ENCODE measurements at places on chromosomes 7 and 10.

GRCh38 chr7:132179080-132179430, 397.2 kb downstream of the PLXNA4 start:
- DNase-seq = no peak

- DNase-seq = no peak
Measured at GRCh38 chr7:144584726-144585125, 181.2 kb upstream of the NOBOX start.

GRCh38 chr7:894164-894867, 18.0 kb downstream of the GET4 start:
- DNase-seq = no peak

- no peak for DNase-seq
Measured at GRCh38 chr7:111954474-111955381, 251.5 kb downstream of the DOCK4 start.

DNA sequence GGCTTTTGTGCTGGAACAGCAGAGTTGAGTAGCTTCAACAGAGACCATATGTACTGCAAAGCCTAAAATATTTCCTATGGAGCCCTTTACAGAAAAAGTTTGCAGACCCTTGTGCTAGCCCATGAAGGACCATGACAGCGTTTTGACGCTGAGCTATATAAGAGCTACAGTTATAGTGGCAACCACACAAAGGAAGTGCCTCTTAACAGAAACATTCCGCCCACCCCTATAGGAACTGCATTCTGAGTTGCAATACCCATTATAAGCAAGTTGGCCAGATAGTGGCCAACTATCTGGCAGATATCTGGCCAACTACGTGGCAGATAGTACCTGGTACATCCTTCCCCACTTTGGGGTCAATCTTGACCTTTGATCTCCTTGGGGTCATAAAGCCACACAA, 47.5 kb upstream of the DMBT1 start:
- no peak for DNase-seq

DNA sequence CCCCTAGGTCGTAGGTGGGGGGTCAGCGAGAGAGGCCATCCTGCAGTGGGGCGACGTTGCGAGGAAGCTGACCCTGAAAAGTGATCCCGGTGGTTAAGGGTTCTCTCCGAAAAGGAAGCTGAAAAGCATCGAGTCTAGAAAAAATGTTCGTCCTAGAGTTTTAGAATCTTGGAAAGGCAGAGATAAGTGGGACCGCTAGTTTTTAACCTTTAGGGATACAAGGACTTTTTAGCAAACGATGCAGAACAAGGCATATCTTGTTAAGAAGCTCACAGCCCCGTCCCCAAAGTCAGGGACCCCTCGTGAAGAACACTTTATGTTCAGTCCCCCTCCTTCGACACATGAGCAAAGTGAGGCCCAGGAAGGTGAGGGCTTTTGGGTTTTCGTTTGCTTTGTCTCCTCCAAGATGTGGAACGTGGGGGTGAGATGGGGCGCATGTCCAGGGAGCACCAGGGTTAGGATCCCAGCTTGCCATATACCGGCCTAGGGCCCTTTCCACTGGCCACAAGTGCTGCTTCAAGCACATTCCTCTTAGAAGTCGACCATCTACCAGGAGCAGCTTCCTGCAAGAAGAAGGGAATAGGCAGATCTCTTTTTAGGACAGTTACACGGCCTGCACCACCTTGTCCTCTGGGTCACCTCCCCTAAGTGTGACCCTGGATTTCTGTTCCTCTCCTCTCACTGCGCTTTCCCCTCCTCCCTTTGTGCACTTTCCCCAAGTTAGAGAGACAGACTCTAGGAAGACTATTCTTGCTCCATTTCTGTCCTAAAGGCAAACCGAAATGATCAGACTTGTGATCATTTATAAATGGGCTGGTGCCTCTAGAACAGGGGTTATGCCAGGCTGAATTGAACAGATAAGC, 969 bp downstream of the SLC35G1 start:
- no peak for DNase-seq

- DNase-seq = no peak
Measured at GRCh38 chr7:6074612-6075380, 43.6 kb downstream of the ANKRD61 start.

GRCh38 chr7:47852330-47853245, 95.7 kb downstream of the PKD1L1 start:
- no peak for DNase-seq

GRCh38 chr10:49649936-49650723, 29.3 kb upstream of the C10orf53 start:
- DNase-seq = no peak

GRCh38 chr7:26198133-26198780, 2.3 kb downstream of the HNRNPA2B1 start:
- no peak for DNase-seq

DNA sequence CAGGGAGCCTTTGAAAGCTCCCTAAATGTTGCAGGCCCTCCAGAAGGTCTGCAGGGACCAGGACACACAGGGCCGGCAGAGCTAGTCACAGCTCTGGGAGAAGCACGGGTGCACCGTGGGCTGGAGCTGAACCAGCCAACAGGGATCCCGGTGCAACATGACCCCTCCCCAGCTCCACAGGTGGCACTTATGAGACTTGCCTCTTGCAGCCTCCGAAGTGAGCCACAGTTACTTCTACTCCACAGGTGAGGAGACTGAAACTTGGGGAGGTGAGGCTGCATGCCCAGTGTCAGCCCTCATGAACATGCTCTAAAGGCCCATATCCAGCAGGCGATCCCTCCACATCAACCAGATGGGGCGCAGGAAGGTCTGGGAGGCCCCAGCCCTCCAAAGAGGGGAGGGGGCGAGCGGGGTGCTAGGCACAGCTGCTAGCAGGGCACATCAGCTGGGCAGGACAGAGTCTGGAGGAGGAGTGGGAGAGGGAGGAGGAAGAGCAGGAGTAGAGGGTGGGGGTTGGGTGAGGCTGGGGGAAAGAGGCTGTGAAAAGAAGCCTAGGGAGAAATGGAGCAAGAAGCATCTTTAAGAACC, 224.3 kb downstream of the ELFN1 start:
- DNase-seq = no peak

- DNase-seq = no peak
Measured at GRCh38 chr7:148701414-148701813, 2.7 kb downstream of the CUL1 start.

- no peak for DNase-seq
Measured at GRCh38 chr10:2279711-2280110, 542.4 kb upstream of the ADARB2 start.

- no peak for DNase-seq
Measured at GRCh38 chr7:19869979-19870378, 96.6 kb upstream of the TMEM196 start.

DNA sequence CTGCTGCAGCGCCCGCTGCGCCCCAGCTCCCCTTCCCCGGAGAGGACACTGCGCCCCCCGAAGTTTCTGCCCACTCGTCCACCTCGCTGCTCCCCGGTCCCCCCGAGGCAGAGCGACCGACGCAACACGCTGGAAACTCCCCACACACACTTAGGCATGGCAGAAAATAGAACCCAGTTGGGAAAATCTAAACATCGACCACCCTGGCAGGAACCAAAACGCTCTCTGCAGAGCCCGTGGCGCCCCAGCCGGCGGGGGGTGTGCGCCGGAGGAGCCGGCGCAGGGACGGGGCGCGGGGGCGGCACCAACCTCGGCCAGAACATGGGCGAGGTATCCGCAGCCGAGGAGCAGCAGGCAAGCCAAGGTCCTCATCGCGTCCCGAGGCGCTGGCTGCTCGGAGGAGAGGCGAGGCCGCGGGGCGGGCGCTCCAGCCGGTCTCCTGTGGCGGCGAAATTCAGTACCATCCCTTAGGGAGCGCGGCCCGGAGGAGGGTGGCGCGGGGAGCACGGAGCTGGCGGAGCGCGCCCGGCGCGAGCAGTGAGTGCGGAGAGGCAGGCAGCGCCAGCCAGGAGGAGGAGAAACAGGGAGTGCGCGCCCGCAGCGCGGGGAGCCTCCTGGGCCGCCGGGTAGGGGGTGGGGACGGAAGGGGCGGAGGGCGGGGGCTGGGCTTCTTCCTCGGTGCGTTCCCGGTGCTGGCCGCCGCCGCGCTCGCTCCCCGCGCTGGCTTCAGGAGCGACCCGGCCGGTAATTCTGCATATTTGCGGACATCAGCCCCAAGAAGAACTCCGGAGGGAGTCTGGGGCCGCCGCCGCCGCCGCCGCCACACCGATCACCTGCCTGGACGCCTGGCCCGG, 789 bp downstream of the PDGFA start:
- no peak for DNase-seq

- DNase-seq = no peak
Measured at GRCh38 chr10:98431016-98431415, 15.7 kb downstream of the HPS1 start.

DNA sequence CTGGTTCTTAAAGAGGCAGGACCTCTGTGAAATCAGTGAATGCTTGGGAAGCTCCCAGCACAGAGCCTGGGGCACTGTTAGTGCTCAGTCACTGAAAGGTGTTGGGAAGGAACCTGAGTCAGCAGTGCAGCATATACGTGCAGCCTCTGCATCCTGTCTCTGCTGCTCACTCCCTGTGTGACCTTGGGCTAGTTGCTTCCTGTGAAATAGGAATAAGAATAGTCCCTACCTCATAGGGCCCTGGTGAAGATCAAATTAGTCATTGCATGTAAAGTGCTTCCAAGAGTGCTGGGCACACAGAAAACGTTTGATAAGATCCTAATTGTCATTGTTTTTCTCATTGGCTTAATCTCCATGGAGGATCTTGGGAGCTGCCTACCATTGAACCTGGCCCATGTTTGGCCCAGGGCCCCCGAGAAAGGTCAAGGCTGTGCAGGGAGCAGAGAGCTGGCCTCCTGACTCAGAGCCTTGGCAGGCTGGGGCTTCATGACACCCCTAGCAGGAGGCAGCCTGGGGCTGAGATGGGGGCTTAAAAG, 73.3 kb upstream of the COL13A1 start:
- no peak for DNase-seq

DNA sequence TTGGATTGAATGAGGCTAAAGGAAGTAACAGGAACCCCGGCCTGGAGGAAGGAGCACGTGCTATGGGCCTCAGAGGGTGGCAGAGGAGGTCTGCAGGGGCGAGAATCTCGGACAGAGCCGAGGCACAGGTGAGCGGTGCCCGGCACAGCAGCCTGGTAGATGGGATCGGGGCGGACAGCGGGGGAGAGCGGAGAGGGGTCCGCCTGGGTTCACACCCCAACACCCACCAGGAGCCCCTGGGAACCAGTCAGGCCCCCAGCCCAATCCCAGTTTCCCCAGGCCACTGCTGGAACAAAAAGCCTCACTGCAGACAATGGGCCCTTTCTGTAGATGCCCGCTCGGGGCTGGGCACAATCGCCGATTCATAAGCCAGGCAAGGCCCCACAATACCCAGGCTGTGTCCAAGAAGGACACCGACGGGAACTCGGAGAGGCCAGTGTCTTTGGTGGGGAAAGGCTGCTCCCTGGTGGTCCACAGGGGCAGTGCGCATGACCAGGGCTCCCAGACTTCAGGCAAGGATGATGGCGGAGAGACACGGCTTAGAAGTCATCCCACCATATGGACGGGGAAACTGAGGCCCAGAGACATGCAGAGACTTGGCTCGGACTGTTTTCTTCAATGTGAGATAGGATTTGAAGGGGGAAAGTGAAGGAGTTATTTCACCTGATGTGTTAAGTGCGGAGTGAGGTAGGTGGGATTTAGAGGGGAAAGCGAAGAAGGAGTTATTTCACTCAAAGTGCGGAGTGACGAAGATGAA, 106.9 kb upstream of the GPR26 start:
- DNase-seq = no peak
